ENCODE measurements at places on chromosomes 12 and 14.

- no peak for DNase-seq
Observed at GRCh38 chr14:31926652-31927347, 150.3 kb upstream of the ARHGAP5 start.

DNA sequence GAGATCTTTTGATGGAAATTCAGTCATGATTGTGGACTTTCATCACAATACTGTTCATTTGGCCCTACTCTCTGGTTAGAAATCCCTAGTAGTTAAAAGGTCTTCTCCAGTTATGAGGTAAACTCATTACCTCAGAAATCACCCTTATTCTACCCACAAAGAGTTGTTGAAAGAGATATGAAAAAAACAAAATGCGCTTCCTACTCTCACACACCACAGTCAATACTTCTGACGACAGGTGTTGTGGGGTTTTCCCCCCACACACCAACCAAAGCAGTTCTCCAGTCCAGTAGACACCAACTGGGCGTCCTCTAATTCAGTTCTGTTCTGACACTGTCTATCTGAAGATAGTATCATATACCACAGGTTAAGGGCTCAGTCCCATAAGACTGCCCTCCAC, 54.9 kb downstream of the TRMT5 start:
- no peak for DNase-seq

- DNase-seq, result peak; percentile 89
Observed at GRCh38 chr12:59149995-59150642, 229.8 kb upstream of the LRIG3 start.

GRCh38 chr12:51873251-51873994, 14.5 kb upstream of the ANKRD33 start:
- DNase-seq, result no peak

DNA sequence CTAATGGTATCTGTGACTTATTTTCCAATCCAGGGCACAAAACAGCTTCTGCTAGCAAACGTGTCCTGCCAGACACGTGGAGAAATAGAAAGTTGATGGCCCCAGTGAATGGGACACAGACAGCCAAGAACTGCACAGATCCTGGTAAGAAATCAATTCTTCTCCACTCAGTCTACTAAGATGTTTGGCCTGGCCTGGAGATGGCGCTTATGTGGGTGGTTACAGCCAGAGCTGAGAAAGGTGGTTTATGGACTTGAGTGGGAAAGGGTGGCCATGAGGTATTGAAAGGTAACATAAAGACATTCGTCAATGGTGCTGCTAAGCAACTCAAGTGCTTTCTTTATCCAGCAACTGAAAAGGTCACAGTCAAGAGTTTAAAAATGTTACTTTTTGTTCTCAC, 2.9 kb downstream of the SLC24A4 start:
- no peak for DNase-seq

DNA sequence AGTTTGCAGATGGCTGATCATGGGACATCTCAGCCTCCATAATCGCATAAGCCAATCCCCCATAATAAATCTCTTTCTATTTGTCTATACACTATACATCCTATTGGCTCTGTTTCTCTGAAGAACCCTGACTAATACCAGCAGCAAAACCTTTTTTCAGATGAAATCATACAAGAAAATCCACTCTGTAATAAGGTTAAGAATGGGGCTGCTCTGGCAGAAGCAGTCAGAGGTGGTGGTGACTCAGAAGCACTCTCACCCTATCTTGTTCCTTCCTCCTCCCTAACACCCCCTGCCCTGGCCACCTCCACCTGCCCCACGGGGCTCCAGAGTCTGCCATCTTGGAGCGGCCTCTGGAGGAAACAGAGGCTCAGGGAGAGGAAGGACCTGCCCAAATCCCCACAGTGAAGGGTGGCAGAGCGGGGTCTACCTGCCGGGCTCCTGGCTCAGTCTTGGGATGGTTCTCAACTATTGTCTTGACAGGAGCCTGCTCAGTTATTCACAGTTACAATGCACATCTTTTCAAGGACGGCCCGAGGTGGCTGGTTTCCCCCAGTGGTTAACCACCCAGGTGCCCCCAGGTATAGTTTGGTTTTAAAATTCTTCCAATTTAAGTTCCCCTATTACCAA, 109.3 kb upstream of the EVL start:
- DNase-seq, result no peak

DNA sequence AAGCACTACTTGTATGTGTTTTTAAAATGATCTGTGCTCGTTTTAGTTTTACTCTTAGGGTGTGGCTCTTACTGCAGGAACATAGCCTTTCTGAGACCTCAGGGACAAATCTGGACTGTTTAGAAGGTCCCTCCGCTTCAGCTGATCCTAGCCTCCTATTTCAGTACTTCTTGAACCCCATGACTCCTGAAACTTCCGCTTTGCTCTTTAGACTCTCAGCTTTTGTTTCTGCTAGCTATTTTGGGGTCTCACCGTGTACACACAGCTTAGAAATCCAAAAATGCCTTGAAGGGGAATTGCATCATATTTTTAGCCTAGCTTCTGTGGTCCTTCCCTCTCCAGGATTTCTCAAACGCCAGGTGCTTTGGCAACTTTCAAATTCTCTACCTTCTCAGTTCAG, 8.3 kb downstream of the OR11G2 start:
- DNase-seq, result no peak

- DNase-seq, result no peak
Observed at GRCh38 chr14:69924201-69924600, 45.0 kb downstream of the SMOC1 start.

- no peak for DNase-seq
Observed at GRCh38 chr12:88172844-88173407, 30.8 kb downstream of the TMTC3 start.

DNA sequence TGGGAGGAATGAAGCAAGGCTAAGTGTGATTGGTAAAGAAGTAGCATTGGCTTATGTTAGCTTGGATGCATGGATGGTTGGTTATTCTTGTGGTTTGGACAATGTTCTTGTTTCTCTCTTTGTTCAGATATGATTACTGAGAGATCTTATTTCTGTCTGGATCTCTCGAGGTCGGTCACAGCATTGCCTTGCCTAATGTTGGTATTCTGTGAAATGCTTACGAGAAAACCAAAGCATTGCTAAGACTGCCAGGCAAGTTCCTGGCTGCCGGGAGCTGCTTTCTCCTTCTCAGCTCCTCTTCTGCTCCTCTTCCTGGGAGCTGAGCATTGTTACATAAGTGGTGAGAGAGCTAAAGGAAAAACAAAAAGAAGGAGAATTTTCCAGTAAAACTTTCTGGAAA, 7.4 kb upstream of the RND1 start:
- no peak for DNase-seq

DNA sequence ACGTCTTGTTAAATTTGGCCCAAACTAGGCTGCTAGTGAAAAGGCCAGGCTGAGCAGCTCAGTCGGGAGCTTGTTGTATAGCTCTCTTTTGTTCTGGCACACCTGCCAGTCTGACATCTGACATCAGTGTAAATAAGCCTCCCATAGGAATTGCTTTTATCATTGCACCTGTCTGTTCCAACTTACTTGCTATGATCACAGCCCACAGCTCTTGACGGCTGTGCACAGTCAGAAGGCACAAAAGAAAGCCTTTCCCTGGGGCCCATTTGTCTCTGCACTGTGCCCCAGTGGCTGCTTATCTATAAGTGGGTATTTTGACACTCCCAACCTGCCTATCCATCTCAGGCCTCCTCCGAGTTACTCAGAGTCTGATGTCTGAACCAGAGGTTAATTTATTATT, 324.5 kb downstream of the NUAK1 start:
- no peak for DNase-seq

GRCh38 chr12:122942637-122943036, 23.6 kb downstream of the ABCB9 start:
- DNase-seq, result no peak

GRCh38 chr14:102849526-102850379, 72.5 kb downstream of the TRAF3 start:
- DNase-seq, result peak; percentile 77

DNA sequence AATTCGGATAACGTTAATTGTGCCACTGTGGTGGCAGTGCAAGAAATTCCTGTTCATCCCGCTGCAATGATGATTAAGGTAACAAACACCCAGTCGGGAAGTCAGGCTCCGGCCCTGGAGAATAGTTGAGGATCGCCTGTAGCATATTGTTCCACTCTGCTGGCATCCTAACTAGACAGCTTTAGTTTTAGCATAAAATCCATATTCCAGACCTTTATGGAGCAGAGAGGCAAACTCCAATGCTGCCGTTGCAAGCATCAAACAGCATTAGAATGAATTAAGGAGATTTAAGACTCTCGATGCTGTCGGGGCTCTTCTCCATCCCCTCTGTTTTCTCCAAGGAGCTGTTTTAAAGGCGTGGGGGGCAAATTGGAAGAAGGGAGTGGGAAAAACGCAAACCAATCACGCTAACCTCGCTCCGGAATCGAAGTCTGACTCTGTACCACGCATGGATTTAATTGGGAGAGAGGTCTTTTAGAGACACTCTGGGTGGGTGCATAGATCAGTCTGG, 660.4 kb downstream of the VRK1 start:
- DNase-seq, result peak; percentile 2

DNA sequence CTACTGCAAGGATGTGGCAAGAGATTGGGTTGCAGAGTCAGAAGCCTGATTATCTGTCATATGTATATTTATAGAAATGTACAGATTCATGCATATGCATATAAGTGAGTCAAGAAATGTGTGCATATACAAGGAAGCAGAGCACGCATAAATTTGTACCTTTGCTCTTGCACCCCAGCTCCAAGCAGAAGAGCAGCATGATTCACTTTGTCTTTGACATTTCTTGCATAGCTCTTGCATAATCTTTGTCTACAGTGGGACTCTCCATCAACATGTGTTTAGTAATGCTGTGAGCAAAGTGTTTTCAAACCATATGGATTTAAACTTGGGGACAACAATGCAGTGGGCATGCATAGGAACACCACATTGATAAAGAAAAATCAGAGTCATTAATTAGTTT, 330.7 kb upstream of the DCN start:
- DNase-seq, result no peak

DNA sequence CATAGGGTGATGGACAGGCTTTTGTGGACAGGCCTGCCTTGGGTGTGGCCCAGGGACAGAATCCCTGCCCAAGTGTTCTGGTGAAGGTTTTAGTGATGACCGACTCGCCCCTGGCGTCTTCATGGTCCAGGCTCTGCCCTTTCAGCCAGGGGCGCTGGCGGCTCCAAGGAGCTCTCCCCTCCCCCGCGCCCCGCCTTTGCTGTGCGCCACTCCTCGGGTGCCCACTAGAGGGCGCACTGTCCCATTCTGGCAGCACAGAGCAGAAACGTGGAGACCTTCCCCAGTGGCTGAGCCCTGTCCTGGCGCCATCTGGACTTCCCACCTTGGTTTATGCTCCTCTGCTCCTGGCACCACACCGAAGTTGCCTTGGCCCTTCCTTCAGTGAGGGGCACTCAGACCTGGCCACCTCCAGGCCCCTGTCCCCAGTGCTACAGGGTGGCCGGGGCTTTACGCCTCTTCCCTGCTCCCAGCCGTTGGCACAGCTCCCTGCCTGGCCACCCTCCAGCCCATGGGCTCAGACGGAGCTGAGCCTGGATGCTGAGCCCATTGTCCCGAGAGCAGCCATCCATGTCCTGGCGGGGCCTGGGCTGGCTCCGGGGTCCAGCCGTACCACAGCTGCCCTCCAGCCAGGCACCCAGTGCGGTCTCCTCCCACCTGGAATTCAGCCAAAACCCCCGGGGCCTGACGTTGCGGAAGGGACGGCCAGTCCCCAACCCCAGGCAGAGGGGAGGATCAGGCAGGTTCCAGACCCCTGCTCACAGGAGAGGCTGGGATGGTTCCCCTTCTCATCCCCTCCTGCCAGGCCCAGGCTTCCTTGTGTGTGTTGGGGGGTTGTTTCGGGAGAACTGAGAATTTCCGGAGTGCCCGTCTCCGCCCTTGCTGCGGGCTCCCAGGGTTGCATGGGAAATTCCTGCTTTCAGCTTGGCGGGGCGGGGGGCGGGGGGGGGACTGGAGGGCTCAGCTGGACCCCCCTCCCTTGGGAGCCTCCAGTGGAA, 5.6 kb upstream of the CRIP1 start:
- DNase-seq, result peak; percentile 81

- DNase-seq, result peak; percentile 49
Observed at GRCh38 chr12:125402874-125403789, 337.9 kb downstream of the AACS start.

- DNase-seq, result no peak
Observed at GRCh38 chr12:57454566-57455373, at the start of gene INHBE. Gene INHBE (plus strand): TSS chr12:57455307. CDS start chr12:57455537, 230 bp downstream.

DNA sequence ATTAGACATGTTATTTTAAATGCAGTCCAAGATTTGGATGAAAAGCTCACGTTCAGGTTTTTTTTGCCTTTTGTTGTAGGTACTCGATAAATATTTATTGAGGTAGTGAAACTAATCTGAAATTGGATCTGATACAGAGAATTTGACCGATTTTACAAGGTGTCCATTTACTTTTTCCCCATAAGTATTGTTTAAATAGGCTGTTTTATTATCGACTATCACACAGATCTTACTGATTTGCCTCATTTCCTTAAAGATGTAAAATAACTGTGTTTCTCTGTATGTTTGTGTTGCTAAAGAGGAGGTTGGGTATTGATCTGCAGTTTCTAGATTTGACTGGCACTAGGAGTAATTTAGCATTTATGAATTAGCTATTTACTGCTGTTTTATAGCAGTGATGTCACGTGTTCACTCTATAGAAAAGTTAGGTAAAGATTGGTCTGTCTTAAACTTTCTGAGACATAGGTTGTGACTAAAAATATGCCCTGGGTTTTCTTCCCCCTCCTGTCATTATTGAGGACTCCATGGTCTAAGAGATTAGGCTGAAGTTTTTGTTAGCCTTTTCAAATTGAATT, 3.5 kb downstream of the RAP1B start:
- DNase-seq, result no peak

GRCh38 chr12:48750215-48750614, 33.7 kb upstream of the CCNT1 start:
- no peak for DNase-seq

DNA sequence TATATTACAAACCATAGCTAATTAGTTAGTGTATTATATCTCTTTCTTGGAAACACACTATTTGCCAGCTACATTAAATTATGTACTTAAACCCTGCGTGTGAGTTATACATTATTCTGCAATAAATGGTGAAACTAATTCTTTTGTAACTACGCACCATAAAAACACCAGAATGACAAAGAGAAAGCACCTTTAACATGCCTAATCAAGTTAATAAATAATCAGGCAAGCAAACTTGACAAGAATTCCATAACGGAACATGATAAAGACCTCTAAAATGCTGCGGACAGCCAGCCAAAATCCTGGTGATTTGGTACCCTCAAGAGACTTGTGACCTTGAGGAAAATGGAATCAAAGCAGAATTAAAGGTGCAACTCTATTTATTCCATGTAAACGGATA, 375.3 kb upstream of the KITLG start:
- DNase-seq, result no peak

DNA sequence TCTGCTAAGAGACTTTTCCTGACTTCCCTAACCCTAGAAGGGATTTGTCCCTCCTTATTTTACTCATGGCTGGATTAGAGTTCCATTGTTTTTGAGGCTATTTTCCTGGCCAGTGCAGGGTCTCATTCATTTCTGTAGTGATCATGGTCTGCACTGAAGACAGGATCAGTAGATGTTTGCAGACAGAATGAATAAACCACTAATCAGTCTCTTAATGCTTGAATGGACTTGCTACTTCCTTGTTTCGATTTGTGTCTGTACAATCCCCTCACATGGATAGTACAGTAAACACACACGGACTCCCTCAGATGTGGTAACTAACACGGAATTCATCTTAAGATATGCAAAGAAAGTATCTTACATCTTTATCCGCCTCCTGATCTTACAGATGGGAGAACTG, 102.6 kb upstream of the PRB2 start:
- no peak for DNase-seq

GRCh38 chr14:23054000-23054811, 3.1 kb downstream of the CDH24 start:
- DNase-seq, result no peak
